ENCODE measurements at places on chromosomes 12 and 14. TPM values are rescaled to one million over a fixed set of nuclear protein-coding genes. Genes with fewer than 3 reads are reported as not detected.

- no peak for DNase-seq
- H3K4me1 ChIP-seq = no peaks in the 10 kb centered on the region
- H3K27ac ChIP-seq = no peak overlapping the region
- H3K4me3 ChIP-seq = no peak overlapping the region
Measured at GRCh38 chr12:108047071-108047550, 82.0 kb upstream of the WSCD2 start.

DNA sequence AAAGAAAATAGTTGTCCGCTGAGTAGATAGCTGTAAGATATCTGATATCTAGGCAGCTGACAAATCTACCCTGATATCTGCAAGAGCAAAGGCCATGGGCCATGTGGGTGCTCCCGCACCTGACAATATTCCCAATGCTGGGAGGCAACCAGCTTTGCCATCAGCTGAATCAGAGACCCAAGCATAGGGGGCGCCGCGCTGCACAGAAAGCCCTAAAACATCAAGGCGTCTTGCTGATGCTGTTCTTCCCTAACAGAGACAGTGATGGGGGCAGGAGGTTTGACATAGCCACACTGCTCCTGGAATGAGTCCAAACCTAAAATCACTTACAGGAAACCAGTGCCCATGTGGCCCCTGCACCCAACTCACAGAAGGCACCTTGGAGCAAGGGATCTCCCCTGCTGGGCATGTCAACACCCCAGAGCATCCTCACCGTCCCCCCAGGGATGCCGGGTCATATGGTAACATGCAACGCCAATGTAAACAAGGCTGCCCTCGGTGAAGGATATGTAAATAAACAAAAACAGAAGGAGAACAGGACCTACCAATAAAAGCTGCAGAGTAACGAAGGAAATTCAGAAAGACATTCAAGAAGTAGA lies 199.5 kb downstream of the TMEM132D start:
- H3K4me1 ChIP-seq = no peaks in the 10 kb centered on the region
- H3K36me3 ChIP-seq = no peaks in the 10 kb centered on the region
- H3K4me3 ChIP-seq = no peak overlapping the region
- H3K27ac ChIP-seq = no peak overlapping the region
- DNase-seq = no peak
- H3K27me3 ChIP-seq = no peaks in the 10 kb centered on the region

DNA sequence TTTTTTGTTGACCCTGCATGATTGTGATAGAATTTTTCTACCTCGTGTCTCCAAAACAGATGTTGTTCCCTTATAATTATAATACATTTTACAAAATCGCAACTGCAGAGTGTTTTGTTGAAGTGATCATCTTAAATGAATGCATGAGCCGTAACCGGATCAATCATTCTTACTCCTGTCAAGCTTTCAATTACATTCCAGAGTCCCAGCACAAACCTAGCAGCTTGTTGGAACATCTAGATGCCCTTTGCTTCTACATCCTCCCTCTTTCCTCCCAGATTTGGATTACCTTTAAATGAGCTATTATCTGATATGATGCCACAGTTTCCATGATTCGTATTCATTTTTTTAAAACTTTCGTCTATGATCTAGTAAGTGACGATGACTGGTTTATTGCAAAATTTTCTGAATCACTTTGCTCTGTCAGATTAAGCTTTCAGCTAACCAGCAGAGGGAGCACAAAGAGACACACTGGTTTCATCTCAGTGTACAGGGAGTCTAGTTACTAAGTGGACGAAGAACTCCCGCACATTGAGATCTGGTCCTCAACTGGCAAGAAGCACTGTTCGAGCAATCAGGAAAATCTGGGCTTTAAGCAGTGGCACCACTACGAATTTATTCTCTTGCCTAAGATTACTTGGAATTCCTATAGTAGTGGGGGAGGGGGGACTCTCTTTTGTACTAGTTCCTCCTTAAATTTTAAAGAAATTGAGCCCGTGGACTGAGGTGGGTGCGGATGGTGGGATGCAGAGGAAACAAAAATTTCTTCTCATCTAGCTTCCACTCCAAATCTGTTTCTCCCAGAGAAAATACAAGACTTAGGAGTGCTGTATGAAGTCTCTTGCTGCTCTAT lies 40.9 kb downstream of the TSHR start:
- no peaks in the 10 kb centered on the region for H3K4me1 ChIP-seq
- no peak overlapping the region for H3K27ac ChIP-seq
- no peak overlapping the region for H3K4me3 ChIP-seq
- H3K36me3 ChIP-seq = no peaks in the 10 kb centered on the region

GRCh38 chr14:89378119-89378518 lies 38.9 kb downstream of the FOXN3 start:
- H3K27me3 ChIP-seq = no peaks in the 10 kb centered on the region
- no peak overlapping the region for H3K4me3 ChIP-seq
- no peak for DNase-seq
- peak overlapping the region; percentile 54 for H3K27ac ChIP-seq
- peaks cover 5% of the 10 kb centered on the region for H3K4me1 ChIP-seq

- H3K27me3 ChIP-seq = no peaks in the 10 kb centered on the region
- no peak overlapping the region for H3K27ac ChIP-seq
- H3K4me1 ChIP-seq = peaks cover 6% of the 10 kb centered on the region
- no peak for DNase-seq
- H3K36me3 ChIP-seq = peaks cover 9% of the 10 kb centered on the region
Measured at GRCh38 chr14:60965402-60965801, 15.5 kb downstream of the TRMT5 start.

DNA sequence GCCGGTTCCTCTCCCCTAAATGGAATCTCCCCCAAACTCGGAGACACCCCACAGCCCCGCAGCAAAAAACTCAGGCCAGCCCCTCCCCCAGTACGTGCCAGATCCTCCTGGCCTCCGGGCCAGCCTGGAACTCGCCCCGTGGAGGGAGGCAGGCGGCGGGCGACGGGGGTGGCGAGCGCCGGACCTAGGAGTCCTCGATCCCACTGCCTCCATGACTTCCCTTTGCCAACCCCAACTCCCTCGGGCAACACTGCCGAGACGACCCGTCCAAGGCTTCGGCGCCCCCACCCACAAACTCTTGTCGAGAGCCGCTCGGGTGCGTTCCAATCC lies 400 bp downstream of the ADCY6 start:
- H3K27ac ChIP-seq = peak overlapping the region; percentile 93
- H3K4me3 ChIP-seq = peak overlapping the region; percentile 96
- no peak for DNase-seq
- no peaks in the 10 kb centered on the region for H3K36me3 ChIP-seq
- peaks cover 29% of the 10 kb centered on the region for H3K4me1 ChIP-seq

- no peak for DNase-seq
- no peak overlapping the region for H3K27ac ChIP-seq
- no peaks in the 10 kb centered on the region for H3K27me3 ChIP-seq
- no peak overlapping the region for H3K4me3 ChIP-seq
- H3K4me1 ChIP-seq = no peaks in the 10 kb centered on the region
Measured at GRCh38 chr12:101793401-101793800, 37.4 kb downstream of the GNPTAB start.

DNA sequence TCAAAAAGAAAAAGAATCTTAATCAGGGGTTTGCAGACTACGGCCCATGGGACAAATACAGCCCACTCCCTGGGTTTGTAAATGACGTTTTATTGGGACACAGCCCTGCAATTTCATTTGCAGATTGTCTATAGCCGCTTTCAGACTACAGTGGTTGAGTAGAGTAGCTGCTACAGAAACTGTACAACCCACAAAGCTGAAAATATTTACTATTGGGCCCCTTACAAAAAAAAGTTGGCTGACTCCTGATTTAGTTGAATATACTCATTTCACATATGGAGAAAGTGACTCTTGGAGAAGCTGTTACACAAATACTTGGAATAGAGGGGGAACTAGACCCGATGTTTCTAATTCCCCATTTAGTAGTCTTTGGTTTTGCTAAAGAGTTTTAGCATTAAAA lies 162.5 kb upstream of the NOS1 start:
- H3K27me3 ChIP-seq = peaks cover 23% of the 10 kb centered on the region
- H3K27ac ChIP-seq = no peak overlapping the region
- no peaks in the 10 kb centered on the region for H3K36me3 ChIP-seq
- H3K4me1 ChIP-seq = peaks cover 15% of the 10 kb centered on the region

DNA sequence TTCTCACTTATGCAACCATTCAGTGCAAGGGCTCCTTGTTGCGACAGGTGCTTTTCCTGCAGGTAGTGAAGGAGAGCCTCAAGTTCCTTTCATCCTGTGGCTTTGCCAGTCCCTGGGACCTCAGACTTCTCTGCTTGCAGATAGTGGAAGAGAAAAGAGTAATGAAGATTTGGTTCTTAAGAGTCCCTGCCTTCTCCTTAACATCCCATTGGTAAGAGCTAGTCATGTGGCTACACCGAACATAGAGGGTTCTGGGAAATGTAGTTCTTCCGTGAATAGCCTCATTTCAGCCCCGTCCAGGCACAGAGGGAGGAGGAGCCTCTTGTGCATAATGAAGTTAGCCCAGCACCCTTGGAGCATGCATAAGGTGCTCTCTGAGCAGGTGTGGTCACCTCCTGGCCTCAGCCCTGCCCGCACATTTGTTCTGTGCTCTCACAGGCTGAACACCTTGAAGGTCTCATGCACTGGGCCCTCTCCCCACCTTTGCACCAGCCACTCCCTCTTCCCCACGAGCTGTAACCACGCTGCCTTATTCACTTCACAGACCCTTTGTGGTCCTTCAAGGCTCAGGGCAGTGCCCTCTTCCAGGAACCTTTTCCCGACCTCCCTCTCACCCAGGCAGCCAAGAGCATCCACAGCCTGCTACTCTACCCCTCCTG lies 134.0 kb downstream of the BCL11B start:
- no peak overlapping the region for H3K27ac ChIP-seq
- no peaks in the 10 kb centered on the region for H3K36me3 ChIP-seq
- peaks cover 15% of the 10 kb centered on the region for H3K4me1 ChIP-seq
- no peak overlapping the region for H3K4me3 ChIP-seq
- no peak for DNase-seq

DNA sequence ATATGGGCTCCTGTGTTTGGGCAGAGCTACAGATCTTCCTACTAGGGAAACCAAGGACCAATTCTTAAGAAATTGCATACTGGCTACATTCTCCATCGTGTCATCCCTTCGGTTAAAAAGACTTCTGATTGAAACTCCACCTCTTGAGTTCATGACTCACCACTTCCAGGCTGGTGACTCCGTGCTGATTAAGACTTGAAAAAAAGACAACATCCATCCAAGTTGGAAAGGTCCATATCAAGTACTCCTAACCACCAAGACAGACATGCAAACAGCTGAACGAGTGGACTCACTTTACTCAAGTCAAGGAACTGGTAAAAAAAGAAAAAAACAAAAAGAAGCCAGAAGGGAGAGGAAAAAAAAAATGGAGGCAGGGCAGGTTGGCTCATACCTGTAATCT lies 63.4 kb downstream of the APOBEC1 start:
- H3K4me1 ChIP-seq = no peaks in the 10 kb centered on the region
- no peaks in the 10 kb centered on the region for H3K36me3 ChIP-seq
- H3K4me3 ChIP-seq = no peak overlapping the region
- peaks cover 19% of the 10 kb centered on the region for H3K27me3 ChIP-seq

- H3K27me3 ChIP-seq = peaks cover 5% of the 10 kb centered on the region
- peaks cover 5% of the 10 kb centered on the region for H3K4me1 ChIP-seq
- no peak for DNase-seq
- H3K4me3 ChIP-seq = no peak overlapping the region
Measured at GRCh38 chr14:58088961-58089360, 63.1 kb downstream of the ARMH4 start.

The PNMA1 gene
- total RNA-seq = 47.7 TPM

The DHRS2 gene
- total RNA-seq = 1.5 TPM

The EXOC3L4 gene
- 0.18 TPM for total RNA-seq

The EML1 gene
- total RNA-seq = 19.3 TPM
